Naive thymus-derived CD8-positive, alpha-beta T cell (primary cell): ENCODE measurements at places on chromosomes 2 and 18.

GRCh38 chr18:58314284-58314683 lies 270.3 kb downstream of the NEDD4L start:
- no peak for DNase-seq

- DNase-seq = no peak
Measured at GRCh38 chr2:182949572-182950189, 83.2 kb upstream of the FRZB start.

GRCh38 chr2:189012351-189012750 lies 38.2 kb downstream of the COL3A1 start:
- no peak for DNase-seq

DNA sequence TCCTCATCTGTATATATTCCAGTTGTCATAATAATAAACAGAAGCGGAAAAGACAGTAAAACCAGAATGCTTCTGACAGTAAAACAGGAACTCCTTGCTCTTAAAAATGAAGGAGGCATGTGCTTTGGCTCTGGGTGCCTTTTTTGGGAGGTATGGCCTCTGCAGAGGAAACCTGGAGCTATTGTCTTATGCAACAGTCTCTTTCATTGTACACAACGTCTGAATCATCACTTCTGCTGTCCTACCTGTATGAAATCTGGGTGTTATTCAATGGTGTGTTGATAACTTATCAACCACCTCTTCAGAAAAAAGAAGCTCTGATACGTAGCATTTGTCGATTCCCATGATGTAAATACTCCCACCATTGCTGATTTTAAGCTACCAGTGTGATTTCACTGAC lies 64.8 kb downstream of the CDCA7 start:
- no peak for DNase-seq

DNA sequence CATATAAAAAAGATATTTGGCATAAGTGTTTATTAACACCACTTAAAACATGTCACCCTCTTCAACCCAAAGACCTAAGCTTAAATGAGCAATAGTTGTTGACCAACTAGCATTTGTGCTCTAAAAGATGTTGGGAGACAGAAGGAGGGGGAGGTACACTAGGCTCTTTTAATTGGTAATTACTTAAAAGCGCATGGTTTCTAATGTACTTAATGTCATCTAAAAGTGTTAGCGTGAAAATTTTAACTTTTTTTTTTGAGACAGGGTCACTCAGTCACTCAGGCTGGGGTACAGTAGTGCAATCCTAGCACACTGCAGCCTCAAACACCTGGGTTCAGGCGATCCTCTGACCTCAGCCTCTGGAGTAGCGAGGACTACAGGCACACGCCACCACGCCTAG lies 5.5 kb downstream of the WDSUB1 start:
- DNase-seq = no peak

GRCh38 chr2:142722569-142722968 lies 154.9 kb upstream of the KYNU start:
- no peak for DNase-seq

GRCh38 chr2:131674174-131674507 lies 146.5 kb downstream of the CCDC74A start:
- DNase-seq = no peak

GRCh38 chr2:159712929-159713420 lies 669 bp downstream of the MARCHF7 start:
- no peak for DNase-seq

GRCh38 chr18:43180814-43181213 lies 65.3 kb upstream of the RIT2 start:
- DNase-seq = no peak

DNA sequence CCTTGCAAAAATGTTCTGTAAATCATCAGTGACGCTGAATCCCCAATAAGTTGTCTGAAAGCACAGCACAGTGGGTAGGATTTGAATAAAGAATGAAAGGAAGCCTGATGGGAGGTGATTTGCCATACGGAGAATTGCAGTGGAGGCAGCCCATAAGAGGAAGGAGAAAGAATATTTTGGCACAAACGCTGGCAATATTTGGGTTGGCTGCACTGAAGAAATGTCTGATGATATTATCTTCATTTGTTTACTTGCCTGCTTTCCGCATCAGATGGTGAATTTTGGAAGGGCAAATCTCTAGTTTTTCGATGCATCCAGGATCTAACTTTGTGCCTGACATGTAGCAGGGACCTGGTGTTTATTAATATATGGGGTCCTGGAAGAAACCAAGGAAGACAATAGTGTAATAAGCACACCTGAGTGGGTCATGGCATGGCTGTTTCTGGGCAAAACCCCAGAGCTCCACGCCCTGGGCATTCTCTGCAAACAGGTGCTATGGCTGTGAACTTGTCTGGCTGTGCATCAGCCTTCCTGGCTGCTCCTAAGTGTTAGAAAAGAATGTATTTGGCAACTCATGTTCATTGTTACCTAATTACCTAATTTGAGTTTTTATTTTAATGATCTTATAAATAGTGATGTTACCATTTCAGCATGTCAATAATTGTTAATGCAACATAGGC lies 5.9 kb downstream of the GALR1 start:
- no peak for DNase-seq

GRCh38 chr2:19762959-19763605 lies 138.7 kb downstream of the TTC32 start:
- no peak for DNase-seq

DNA sequence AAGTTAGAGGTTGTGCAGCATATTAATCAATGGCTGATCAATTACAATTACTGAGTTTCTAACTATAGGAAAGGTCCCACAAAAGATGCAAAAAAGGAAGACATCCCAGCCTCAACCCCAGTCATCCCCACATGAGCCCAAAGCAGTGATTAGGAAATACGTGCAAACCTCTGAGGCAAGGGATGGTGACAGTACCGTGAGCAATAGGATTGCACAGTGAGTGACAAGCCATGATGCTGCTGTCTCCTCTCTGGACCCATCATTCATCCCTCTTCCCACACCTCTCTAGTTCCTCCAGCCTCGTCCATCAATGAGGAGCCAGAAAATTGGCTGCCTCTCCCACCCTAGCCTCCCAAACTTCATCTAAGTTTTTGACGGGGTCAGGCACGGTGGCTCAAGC lies 4.0 kb upstream of the SLC11A1 start:
- no peak for DNase-seq

DNA sequence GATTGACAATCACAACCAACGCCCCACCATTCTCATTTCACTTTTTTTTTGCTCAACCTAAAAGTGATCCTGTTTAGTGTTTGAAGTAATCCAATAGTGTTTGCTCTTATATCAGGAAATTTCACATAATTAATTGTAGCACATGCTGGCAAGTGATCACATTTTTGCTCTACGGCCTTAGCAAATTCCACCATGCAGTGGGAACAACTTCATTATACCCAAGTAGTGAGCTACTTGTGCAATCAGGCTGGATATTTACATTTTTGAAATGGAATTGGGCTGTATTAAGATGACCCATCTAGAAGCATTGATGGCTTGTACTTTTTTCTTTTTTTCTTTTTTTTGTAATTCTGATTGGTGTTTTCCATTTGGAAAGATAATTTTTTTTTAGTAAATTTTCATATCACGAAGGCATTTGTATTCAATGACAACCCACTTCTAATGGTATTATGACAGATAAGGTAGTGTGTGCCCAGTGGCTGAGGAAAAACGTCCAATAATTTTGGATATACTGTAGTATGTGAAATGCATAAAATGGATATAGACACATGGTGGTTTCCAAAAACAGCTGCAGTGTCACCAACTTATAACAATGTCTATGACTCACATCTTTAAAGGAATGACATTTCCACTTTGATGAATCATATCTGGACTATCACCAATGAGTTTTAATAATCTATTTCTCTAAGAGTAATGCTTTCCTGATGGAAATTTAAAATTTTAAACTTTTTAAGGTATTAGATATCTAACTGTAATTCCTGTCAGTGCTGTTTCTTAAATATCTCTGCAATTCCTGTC lies 130.6 kb downstream of the COL6A3 start:
- DNase-seq = no peak

DNA sequence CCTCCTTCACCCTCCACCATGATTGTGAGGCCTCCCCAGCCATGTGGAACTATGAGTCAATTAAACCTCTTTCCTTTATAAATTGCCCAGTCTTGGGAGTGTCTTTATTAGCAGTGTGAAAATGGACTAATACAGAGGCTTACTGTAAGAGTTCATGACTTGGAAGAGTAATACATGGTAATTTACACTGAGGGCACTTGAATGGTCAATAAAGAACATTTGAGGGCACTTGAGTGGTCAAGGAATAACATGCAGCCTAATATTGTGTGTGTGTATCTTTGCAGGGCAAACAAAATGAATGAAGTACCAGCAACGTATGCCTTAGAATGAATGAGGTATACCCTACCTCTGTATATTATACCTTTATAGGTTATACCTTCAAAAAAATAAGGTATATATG lies 190.4 kb upstream of the SOX11 start:
- no peak for DNase-seq

- no peak for DNase-seq
Measured at GRCh38 chr2:199303728-199304177, 154.0 kb downstream of the SATB2 start.

- DNase-seq = no peak
Measured at GRCh38 chr18:9362869-9363268, 28.3 kb downstream of the TWSG1 start.

DNA sequence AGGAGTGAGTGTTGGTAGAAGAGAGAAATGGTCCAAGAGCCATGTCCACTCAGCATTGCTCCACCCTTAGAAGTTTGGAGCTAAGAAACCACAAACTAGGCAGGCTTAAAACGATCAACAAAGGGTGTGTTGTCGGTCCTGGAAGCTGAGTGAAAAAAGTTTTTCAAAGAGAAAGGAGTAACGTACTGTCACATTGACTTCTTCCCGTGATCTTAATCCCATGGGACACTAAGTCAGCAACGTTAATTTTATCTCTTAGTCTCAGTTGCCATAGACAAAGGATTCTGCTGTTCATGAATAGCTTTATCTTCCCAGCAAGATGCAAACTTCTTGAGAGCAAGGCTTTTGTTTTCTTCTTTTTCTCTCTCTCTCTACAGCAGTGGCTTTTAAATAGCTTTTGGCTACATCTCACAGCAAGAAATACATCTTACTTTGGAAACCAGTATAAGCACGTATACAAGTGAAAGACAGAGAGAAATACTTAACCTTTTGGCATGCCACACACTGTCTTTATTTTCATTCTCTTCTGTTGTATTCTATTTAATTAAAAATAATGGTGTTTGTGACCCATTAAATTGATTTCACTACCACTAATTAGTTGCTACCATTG lies 377.4 kb downstream of the TGIF1 start:
- DNase-seq = no peak

GRCh38 chr2:239278941-239279365 lies 121.9 kb downstream of the HDAC4 start:
- no peak for DNase-seq

DNA sequence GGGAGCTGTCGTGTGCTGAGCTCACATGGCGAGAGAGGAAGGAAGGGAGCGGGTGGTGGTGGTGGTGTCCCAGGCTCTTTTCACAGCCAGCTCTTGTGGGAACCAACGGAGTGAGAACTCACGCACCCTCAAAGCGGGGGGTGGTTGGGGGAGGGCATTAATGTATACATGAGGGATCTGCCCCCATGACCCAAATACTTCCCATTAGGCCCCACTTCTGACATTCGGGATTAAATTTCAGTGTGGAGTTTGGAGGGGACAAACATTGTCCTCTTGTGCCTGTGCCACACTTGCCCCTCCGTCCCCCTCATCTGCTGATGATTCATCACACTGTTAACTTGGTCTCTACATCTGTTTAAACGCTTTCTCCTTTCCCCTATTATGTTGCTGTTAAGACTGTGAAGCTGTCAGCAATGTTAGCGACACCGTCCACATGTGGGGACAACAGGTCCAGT lies 22.5 kb downstream of the INPP4A start:
- no peak for DNase-seq

GRCh38 chr18:74944676-74945075 lies 264.3 kb downstream of the PTGR3 start:
- DNase-seq = no peak

- no peak for DNase-seq
Measured at GRCh38 chr18:9861157-9861556, 24.6 kb upstream of the TXNDC2 start.

- no peak for DNase-seq
Measured at GRCh38 chr18:47113796-47114540, 36.3 kb downstream of the HDHD2 start.

GRCh38 chr2:201419057-201419635 lies 32.1 kb downstream of the TRAK2 start:
- DNase-seq = no peak

- no peak for DNase-seq
Measured at GRCh38 chr2:175383286-175383685, 201.8 kb upstream of the ATP5MC3 start.

- no peak for DNase-seq
Measured at GRCh38 chr2:141423124-141423523, 707.7 kb downstream of the LRP1B start.

GRCh38 chr2:137175246-137175645 lies 409.9 kb downstream of the THSD7B start:
- no peak for DNase-seq

- no peak for DNase-seq
Measured at GRCh38 chr2:88307817-88308216, 137.7 kb downstream of the THNSL2 start.

- DNase-seq = no peak
Measured at GRCh38 chr2:53475766-53476165, 291.8 kb upstream of the CHAC2 start.

GRCh38 chr2:122378521-122378920 lies 623.1 kb downstream of the TSN start:
- DNase-seq = no peak

DNA sequence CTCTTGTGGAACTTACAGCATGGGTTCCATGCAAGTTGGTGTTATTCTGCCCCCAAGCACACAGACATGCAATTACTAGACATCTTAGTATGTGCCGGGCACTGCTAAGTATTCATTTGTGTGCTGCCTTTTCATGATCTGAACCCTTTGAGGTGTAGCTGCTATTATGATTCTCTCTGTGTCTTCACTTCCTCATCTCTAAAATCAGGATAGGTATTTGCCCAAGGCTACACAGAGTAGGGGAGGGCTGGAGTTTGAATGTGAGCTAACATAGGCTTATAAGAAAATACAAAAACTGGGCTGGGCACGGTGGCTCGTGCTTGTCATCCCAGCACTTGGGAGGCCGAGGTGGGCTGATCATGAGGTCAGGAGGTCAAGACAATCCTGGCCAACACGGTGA lies 27.2 kb downstream of the FASTKD2 start:
- no peak for DNase-seq
